Gastroesophageal sphincter (tissue), 4 donors: ENCODE measurements at places on chromosomes 16 and 17.
A peak's percentile ranks its signal among the peaks of the same experiment; 100 is the strongest.

DNA sequence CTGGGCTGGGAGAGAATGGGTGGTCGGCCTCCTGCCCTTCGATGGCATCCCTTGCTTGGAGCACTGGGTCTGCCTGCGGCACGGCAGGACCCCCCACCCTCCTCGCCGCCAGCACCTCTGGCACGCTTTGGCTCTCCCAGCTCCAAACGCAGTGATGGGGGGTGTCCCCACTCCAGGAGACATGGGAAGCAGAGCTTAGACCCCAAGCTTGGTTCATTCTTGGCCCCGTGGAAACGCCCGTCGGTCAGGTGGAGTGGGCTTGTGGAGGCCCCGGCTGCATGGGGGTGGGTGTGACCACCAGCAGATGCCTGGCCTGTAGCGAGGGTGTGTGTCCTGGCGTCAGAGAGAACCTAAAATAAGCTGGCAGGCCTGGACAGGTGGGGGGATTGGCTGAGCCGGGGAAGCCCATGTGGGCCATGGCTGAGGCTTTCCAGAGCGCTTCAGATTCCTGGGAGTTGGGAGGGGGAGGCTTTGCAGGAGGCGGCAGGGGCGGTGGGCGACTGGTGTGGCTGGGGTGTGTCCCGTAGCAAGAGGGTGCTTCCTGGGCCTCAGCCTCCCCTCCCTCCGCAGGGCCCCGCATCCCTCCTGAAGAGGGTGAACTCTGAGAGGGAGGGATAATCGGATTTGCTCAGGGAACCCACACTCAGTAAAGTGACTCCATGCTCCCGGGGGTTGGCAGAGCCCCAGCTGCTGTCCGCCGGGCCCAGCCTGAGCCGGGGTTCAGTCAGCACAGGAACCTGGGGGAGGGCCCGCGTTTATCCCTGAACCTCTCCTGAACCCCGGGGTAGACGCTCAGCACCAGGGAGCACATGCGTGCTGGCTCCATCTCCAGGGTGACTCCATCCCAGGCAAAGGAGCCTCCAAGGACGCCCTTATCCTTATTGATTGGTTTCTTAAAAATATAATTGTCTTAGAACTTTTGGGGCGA lies 3.4 kb downstream of the CACNA1H start:
- ATAC-seq, result no peak

- ATAC-seq, result no peak
These were observed 1.7 kb downstream of the ANKRD13B start for GRCh38 chr17:29594519-29595090.

DNA sequence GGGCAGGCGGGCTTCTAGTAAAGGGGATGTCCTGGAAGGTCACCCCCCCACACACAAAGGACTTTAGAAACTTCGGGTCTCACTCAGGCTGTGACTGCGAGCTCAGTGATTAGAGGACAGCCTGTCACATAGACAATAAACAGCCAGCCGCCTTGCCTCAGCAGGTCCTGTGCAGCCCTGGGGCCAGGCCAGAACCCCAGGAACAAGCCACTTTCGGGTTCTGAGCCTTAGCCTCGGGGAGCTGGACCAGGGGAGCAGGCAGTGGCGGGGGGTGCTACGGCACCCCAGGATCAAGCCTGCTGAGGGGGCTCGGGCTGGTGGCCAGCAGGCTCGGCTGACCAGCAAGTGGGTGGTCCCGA lies 1.1 kb downstream of the GAS7 start:
- ATAC-seq, result no peak

DNA sequence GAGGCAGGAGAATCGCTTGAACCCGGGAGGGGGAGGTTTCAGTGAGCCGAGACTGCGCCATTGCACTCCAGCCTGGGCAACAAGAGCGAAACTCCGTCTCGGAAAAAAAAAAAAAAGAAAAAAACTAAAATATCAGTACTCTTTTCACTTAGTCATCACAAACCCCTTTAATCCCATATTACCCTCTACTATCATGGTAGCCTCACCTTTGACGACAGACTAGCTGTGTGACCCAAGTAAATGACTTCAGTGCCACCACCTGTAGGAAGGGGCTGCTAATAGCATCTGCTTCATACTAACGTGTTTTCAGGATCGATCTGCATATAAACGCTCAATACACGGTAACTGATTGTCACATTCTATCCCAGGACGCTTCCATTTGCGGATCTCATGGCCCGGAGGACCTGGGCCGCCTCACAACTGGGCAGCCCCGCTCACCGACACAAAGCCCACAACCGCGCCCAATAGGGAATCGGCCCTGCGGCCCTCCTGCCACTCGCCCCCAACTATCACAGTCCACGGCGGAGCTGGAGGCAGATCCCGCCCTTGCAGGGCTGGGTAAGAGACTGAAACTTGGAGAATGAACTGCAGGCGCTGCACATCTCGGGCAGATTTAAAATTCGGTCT lies 1.1 kb upstream of the ZNF263 start:
- ATAC-seq, result peak; percentile 7

GRCh38 chr16:35664091-35664693 lies 2204.8 kb downstream of the TP53TG3F start:
- no peak for ATAC-seq

DNA sequence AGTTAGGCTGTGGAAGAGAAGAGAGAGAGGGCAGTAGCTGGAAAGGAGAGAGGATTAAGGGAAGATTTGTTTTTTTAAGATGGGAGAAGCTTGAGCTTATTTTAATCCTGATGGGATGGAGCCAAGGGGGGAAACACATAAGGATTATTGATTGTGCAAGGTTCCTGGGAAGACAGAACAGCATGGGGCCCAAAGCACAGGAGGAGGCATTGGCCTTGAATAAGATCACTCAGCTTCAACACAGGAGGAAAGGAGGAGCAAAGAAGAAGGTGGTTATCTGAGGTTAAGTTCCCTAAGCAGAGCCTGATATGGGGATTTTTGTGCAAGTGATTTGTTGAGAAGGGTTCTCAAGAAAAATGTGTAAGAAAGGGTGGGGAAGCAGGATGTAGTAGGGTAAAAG lies 169.8 kb downstream of the ABCC12 start:
- no peak for ATAC-seq

- no peak for ATAC-seq
These were observed 8.0 kb upstream of the MYH13 start for GRCh38 chr17:10380631-10381408.

DNA sequence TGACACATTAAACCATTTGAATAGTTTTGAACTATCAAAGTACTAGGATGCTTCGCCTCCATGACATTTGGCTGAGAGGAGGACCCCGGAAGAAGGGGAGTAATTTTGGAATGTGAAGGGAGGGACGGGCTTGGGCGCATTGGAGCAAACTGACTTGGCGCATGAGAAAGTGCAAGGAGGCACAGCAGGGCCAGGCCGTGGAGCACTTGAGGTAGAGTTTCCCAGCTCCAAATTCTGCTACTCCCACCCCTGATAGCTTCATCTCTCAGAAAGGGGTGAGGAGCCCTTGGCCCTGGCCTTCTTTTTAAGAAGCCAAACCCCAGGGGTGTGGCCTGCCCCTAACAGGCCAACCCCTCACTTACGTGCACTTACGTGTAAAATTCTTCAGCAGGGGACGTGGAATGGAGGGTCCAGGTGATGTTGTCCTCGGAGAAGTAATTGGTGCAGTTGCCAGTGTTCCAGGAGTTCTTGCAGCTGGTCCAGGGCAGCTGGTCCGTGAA lies 17.7 kb downstream of the SLC6A4 start:
- no peak for ATAC-seq

- ATAC-seq, result no peak
These were observed 4.9 kb upstream of the LPCAT2 start for GRCh38 chr16:55503726-55504550.

DNA sequence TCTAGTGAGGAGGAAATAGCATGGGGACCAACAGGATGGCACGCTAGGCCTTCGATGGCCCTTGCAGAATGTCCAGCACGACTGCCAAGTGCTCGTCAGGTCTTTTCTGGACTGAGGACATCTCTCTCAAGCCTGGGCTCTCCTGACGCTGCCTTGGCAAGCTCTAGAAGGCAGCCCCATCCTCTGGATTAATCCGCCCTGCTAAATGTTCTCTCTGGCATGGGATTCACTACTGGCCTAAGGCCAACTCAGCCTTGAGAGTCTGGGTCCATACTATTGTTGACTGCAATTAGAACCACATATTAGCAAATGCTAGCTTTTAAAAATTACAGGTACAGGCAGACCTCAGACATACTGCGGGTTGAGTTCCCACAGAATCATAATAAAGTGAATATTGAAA lies 2.5 kb upstream of the CEP295NL start:
- ATAC-seq, result no peak

GRCh38 chr16:11493531-11493929 lies 93.2 kb downstream of the LITAF start:
- no peak for ATAC-seq

- no peak for ATAC-seq
These were observed 4.0 kb upstream of the FBXL20 start for GRCh38 chr17:39405436-39405835.

- no peak for ATAC-seq
These were observed 105.8 kb upstream of the PMFBP1 start for GRCh38 chr16:72277749-72278148.

GRCh38 chr16:68493412-68494070 lies 45.2 kb upstream of the SMPD3 start:
- no peak for ATAC-seq

DNA sequence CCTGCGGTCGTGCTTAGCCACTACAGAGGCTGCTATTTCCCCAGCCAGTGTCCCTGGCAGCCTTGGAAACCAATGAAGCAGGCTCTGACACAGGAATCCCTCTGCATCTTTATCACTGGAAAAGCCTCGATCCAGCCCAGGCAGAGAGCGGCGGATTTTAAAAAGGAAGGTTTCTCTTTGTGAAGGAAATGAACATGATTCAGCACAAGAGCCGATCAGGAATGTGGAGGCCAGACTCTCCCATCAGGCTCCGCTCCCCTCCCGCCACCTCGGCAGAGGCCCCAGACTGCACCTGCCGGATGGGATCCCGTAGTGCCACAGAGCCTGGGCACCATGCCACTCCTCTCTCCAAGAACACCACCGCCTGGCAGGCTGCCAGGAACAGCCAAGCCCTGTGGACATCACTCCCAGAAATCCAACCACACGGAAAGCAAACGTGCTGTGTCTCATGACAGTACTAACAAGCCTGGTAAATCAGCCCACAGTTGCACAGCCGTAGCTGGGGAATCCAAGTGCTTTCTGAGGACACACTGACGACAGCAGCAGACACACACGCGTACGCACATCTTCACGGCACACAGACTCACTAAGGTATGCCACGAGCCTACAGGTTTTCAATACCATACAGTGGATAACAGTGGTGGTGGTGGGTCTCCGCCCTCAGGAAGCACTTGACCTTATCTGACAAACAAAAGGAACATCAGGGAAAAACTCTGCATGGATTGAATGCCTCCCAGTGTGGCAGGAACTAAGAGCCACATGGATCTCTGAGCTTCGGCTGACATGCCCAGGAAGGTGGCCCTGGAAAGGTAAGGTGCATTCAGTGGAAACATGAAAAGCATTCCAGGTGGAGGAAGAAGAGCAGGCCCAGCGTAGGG lies 5.4 kb downstream of the LRRC75A start:
- peak; percentile 67 for ATAC-seq

- ATAC-seq, result peak; percentile 44
These were observed 22.0 kb upstream of the NPTX1 start for GRCh38 chr17:80498242-80498919.

DNA sequence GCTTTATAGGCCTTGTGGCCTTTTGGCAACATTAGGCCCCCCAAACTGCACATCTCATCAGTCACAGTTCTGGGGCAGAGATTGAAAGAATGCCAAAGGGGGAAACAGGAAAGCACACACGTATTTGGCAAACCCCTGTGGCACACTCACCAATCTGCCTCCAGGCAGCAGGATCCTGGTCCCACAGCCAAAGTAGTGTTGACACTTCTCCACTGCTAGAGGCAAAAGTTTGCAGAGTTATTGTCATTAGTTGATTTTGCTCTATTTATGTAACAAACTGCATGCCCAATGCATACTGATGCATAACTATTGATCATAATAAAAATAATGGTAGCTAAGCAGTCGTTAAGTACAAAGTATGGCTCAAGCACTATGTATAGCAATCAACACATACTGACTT lies 45.1 kb downstream of the CCT6B start:
- ATAC-seq, result no peak

DNA sequence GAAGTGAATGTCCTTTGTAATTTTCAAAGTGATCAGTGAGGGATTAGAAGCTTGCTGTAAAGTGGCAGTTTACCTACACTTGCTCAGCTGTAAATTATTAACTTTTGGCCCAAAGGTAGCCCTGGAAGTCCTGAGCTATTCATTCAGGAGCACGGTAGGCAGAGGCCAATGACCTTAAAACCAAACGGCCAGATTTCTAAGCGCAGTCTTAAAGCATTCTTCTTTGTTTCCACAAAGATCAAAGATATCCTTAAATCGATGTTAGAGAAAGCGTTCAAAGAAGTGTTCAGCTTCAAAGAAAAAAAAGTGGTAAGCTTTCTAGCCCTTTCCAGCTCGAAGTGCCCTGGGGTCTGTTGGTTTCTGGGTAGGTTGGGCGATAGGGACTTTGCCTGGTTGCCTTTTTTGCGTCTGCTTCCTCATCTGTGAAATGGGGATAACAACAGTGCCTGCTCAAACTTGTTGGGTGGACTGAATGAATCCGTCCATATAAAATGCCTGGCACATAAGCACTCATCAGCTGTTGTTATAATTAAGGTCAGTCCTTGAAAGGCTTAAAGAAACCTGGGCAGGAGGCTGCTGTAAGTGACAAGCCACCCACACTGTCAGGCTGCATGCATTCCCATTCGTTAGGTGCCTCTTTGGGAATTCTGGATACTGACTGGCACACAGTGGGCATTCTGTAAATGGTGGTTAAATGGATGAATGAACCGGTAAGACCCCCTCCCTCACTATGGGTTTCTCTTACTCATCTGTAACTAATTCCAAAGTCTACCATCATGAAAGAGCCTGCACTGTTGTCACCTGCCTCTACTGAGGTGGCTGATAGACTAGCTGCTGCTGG lies 113.2 kb downstream of the PRKCA start:
- no peak for ATAC-seq

- no peak for ATAC-seq
These were observed 777 bp downstream of the FOXN1 start for GRCh38 chr17:28506763-28507487.

GRCh38 chr17:39607851-39608130 lies at the start of gene NEUROD2:
TSS of gene NEUROD2 (minus strand) at chr17:39607920. CDS start at chr17:39606599, 1,321 bp downstream.
- no peak for ATAC-seq

GRCh38 chr17:48718227-48718760 lies 4.0 kb downstream of the PRAC1 start:
- no peak for ATAC-seq

- no peak for ATAC-seq
These were observed 276.7 kb downstream of the C16orf95 start for GRCh38 chr16:87040169-87041117.

- no peak for ATAC-seq
These were observed 9.2 kb downstream of the TBKBP1 start for GRCh38 chr17:47703191-47703591.

DNA sequence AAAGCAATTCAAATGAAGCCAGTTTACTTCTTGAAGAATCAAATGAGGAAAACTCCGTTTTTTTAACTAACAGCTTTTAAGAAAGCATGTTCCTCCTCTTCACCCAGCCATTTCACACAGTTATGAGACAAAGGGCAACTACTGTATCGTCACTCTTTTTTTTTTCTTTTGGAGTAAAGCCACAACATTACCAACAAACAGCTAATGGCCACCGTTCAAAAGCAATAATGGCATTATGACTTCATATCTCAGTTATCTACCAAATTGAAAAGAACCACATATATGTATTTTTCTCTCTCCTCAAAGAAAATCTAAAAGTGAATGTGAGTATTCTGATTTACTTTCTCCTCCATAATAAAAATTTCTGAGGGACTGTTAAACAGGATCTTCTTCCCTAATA lies 14.5 kb downstream of the GRB2 start:
- no peak for ATAC-seq
